Occipital lobe (tissue), 3 donors: ENCODE measurements at places on chromosomes 4 and X. TPM values are rescaled to one million over a fixed set of nuclear protein-coding genes. Genes with fewer than 3 reads are reported as not detected.

DNA sequence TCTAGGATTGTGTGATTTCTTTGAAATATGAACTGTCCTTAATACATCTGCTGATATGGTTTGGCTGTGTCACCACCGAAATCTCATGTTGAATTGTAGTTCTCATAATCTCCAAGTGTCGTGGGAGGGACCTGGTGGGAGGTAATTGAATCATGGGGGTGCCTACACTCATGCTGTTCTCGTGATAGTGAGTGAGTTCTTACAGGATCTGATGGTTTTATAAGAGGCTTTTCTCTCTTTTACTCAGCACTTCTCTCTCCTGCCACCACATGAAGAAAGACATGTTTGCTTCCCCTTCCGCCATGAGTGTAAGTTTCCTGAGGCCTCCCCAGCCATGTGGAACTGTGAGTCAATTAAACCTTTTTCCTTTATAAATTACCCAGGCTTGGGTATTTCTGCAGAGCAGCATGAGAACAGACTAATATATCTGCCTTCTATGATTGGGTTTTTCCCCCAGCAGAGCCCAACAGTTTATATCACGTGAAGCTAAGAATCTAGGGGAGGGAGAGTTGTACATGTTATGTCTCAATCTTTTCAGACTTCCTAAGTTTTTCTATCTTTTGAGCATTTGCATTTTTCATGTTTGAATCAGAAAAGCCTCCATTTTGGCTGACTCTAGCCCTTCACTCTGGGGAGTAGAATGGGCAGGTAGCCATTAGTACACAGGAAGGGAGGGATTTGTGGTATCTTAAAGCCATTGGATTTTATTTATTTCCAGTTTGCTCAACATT, 58.9 kb downstream of the PLAC1 start:
- DNase-seq = no peak

- peak; percentile 14 for DNase-seq
These were observed at the start of gene SCML2 for GRCh38 chrX:18354369-18355223. SCML2 (minus strand) TSS chrX:18354688; CDS start chrX:18334071, 20,617 bp downstream.

NALF2 gene
- 1.9 TPM for total RNA-seq

RBM46 gene
- total RNA-seq = 0.31 TPM

EPHA5 gene
- 198 TPM for total RNA-seq

DNA sequence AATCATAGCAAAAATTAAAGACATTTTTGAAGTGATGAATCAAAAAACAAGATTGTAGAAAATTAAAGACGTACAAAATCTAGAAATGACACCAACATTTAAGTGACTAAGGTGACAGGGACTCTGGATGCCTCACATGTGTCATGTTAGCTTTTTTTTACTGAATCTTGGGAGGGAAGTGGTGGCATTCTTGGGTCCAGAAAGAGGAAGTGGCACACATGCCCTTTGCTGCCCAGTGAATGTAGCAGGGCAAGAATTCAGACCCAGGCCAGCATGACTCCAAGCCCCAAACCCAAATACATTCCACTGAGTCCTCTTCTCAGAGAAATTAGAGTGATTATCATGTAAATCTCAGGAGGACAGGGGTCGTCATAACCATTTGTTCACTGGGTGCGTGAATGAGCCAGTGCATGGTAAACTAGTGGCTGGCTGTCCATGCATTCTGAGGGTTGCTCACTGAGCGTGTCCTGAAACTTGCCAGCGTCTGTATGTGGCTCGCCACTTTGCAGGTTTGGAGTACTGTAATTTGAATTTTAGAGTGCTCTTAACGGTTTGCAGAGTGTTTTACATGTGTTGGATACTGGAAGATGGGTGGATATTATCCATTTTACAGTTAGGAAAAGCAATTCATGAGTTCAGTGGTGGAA, 55.4 kb upstream of the TBC1D14 start:
- DNase-seq = no peak

TMPRSS11F gene
- total RNA-seq = not detected

DKC1 gene
- total RNA-seq = 19.0 TPM

GRCh38 chrX:63737131-63737921, 47.7 kb downstream of the ARHGEF9 start:
- DNase-seq = no peak

DNA sequence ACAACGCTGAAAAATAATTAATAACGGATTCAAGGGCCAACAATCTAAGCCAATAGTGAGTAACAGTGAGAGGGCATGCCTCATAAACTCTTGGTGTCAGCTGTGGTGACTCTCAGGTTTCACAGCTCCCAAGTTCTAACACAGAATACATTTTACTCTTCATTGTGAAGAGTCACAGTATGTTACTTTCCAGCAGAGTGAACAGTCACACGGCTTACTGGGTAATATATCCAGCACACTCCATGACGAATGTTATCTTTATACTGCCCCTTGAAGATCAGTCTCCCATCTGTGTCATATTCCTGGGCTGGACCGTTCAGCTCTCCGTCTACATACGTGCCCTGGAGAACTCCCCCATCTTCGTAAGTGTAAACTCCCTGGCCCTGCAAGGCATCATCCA, 23.1 kb downstream of the SETD7 start:
- no peak for DNase-seq

RAB33A gene
- total RNA-seq = 36.5 TPM
